ENCODE measurements at places on chromosomes 5 and 9. TPM values are rescaled to one million over a fixed set of nuclear protein-coding genes. Genes with fewer than 3 reads are reported as not detected.
A peak's percentile ranks its signal among the peaks of the same experiment; 100 is the strongest.

- no peak for DNase-seq
These were observed 153.5 kb upstream of the DMRT1 start for GRCh38 chr9:687994-688393.

DNA sequence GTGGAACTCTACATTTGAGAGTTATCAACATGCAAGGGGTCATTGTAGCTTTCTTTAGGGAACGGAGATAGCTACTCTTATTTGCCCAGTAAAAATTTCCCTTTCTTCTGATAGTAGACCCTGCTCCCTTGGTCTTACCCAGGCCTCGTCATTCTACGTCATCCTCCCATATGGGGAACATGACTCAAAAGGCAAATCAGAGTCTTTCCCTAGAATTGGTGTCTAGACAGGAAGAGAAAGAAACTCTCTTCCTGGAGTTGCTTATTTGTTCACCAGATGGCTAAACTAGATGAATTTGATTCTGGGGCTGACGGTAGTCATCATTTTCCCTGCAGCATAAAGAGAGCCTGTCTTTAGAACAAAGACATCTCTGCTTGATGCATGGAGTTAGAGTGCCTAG, 12.2 kb upstream of the SLC38A9 start:
- DNase-seq = no peak

The ASPN gene
- 43.5 TPM for total RNA-seq

DNA sequence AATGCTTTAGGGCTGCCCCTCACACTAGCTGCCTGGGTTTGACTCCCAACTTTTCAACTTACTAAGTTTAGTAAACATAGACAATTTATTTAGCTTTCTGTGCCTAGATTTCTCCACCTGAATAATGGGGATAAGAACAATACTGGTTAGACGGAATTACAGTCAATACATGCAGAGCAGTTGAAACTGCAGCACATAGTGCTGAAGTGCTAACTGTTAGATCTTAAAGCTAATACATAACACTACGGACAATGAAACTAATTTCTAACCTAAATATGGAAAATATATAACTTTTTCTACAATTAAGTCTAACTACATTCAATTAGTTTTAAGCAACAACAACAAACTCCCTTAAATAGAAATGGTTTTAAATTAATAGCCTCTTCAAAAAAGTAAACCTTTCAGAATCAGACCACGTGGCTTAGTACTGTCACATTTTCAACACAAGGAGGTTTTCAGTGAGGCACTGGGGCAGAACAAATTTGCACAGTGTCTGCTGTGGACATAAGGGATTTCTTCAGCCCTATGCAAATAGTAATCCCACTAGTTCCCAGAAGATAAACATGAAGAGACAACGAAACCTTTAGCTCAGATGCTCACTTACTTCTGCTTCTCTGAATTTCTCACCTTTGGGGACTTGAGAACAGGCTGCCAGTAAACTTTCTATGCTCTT, 293.4 kb downstream of the EDIL3 start:
- DNase-seq = no peak

DNA sequence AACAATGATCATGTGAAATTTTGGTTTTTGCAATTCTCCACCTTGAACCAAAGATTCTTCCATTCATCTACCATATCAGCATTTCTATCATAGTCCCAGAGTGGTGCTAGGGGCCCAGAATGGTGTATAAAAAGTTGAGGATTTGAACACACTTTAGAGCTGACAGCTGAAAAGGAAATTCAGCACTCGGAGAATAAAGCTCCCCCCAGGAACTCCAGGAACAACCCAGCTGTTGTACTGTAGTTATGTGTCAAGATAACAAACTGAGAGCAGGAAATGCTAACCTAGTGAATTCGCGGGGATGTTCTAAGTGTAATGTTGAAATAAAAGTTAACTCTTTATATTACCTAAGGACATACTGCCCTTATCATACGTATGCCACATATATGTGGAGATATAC, 216.7 kb downstream of the NFIB start:
- DNase-seq = no peak

- peak; percentile 61 for DNase-seq
These were observed 672 bp upstream of the SUSD3 start for GRCh38 chr9:93057703-93058354.

- no peak for DNase-seq
These were observed 215.1 kb downstream of the SH3GL2 start for GRCh38 chr9:17793713-17794622.

The IRF1 gene
- 57.7 TPM for total RNA-seq

- no peak for DNase-seq
These were observed 215.5 kb downstream of the TMEM167A start for GRCh38 chr5:82861701-82862100.

DNA sequence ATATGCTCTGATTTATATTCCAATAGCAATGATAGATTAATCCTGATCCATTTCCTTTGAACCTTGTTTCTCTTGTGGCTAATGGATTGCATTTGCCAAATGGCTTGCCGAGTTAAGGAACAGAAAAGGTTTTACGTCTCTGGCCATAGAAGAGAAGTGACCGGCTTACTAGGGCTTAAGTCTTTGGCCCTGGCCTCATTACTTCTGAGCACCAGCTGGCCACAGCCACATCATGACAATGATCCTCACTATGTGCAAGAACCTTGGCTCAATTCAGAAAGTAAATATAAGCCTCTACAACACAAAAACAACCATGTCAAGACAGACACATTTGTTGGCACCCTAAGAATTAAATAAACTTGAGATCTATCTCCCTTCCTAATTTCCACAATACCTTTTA, 46.1 kb downstream of the ZNF608 start:
- no peak for DNase-seq

GRCh38 chr5:62268234-62268633, 37.8 kb upstream of the KIF2A start:
- no peak for DNase-seq

- DNase-seq = no peak
These were observed 95.0 kb upstream of the LMX1B start for GRCh38 chr9:126518763-126519162.

DNA sequence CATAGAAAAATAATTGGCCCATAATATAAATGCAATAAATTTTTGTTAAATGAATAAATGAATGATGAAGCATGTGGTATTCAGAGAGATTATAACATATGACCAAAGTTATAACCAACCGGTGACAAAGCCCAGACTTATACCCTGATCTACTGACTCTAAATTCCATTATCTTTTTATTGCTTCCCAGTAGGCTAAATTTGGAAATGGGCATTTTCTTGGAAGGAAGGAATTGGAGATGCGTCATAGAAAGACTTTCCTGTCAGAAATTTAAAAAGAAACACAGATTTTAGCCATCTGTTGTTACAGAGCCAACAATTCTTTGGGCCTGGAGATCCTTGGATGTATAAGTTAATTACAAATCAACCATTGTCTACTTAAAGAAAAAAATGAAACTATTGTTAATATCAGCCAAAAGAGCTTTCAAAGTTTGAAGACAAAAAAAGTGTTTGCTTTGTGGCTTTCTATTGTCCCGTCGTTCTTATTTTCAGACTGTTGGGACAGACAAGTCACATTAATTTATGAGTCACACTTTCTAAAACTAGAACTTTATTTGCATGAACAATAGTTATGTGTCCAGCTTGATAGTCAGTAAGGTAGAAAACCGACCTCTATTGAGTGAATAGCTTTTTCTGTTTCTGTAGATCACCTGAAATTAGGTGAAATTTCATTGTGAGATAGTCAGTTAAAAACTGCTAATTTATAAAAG, 428.7 kb downstream of the GABRG2 start:
- DNase-seq = no peak

DNA sequence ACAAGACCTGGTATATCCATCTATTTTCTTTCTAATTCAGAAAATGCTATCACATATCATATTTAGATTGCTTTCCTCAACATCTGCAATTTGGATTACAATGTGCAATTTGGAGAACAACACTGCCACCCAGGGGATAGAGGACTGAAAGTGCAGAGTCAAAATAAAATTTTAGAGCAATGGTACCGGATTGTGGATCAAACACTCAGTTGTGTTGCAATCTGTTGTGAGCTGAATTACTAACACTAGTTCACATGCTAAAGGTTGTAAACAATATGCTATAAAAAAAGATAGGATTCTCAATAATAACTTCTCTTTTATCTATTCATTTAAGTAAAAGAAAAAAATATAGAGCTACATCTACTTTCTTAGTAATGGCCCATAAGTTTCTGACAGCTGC, 11.9 kb upstream of the SRFBP1 start:
- no peak for DNase-seq

DNA sequence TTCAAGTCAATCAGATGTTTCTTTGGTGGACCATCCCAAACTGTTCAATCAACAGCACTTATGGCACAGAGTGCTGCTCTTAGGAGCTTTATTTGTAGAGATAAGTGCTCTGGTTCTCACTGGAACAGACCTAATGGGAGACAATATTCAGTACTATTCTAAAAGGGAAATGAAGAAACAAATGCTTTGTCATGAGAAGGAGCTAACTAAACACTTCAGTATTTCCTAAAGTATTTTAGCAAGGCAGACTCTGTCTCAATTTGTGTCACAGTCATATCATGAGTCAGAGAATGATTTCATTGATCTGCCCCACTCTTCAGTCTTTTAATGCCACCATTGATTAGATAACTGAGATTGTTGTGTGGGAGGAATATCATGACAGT, 175.3 kb downstream of the SLF1 start:
- DNase-seq = no peak

The DNM1 gene
- total RNA-seq = 31.9 TPM

GRCh38 chr9:132645306-132645705, 24.5 kb downstream of the DDX31 start:
- DNase-seq = no peak

GRCh38 chr5:141850244-141850768, 27.9 kb downstream of the PCDH1 start:
- no peak for DNase-seq

DNA sequence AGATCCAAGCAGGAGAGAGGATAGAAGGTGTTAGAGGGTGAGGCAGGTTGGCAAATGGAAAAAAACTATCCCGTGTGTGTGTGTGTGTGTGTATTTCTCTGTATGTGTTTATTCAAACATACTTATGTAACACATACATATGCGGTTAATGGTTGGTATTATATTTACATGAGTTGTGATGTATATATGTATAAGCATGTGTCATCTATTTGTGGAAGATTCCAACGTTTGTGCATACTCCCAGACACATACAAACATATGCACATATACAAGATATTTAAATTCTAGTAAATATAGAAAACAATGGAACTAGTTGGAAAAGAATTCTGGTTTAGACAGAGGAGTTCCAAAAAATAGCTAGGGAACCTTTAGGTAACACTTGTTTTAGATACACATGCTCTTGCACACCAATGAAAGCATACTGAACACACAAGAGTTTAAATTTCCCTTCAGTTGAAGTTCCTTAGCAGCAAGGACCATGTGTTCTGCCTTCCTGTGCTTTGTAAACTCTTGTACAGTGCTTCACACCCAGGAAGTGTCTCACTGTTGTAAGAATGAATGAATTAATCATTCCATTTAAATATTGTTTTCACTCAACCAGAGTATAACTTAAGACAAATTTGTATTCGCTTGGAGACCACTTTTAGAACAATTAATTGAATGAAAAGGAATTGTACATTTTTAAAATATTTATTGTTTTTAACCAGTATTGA, 257.8 kb downstream of the FER start:
- DNase-seq = no peak

The SHOC1 gene
- not detected for total RNA-seq

The SNCAIP gene
- total RNA-seq = 2.9 TPM

The NSMF gene
- total RNA-seq = 231 TPM

- DNase-seq = no peak
These were observed 2.4 kb downstream of the XPA start for GRCh38 chr9:97694769-97695168.

GRCh38 chr5:174303035-174303434, 257.5 kb downstream of the NSG2 start:
- no peak for DNase-seq

DNA sequence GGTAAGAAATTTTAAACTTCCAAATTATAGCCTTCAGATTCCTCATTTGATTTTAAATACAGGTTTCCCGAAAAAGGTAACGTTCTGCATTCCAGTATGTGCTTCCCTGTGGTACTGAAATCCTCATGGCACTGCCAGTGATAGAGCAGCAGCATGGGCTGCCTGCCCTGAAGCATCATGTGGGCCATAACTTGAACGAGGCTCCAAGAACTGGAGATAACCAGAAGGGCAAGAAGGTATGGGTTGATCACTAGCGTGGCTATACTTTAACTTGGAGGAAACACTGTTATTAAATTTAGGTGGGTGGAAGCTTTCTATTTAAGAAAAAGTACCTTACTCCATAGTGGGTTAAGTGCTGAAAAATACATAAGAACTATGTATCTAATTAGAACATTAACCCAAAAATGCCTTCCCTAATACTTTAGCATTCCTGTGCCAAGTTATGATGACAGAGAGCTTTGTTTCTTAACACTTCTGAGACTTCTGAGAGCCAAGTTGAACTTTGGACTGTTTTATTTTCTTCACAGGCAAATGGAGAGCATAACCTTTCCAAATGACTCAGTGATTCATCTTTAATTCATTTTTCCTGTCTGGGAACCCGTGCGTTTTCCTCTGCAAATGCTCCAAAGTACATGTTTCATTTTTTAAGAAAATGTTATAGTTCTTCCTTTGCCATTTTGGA, 191.5 kb upstream of the GNA14 start:
- no peak for DNase-seq

GRCh38 chr5:108167174-108167573, 214.7 kb downstream of the FBXL17 start:
- DNase-seq = no peak

The NMUR2 gene
- total RNA-seq = not detected

The F2RL1 gene
- total RNA-seq = 0.53 TPM

DNA sequence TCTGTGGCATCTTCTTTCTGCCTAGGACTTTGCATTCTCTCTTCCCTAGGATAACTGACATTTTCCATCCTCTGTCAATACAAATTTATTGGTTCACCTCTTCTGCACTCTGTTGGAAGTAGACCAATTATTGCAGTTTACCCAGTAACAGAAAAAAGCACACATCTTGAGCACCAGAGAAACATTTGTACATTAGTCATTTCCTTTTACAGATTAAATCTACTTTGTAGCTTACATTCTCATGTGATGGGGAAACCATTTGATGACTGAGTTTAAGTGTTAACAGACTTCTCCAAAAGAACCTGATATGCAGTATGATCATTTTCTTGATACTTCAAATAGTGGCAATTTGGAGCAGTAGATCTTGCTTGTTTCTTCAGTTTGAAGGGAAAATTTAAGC, 1098.8 kb downstream of the DTWD2 start:
- no peak for DNase-seq
